CD14-positive monocyte (primary cell): ENCODE measurements at places on chromosomes 11 and 22.

DNA sequence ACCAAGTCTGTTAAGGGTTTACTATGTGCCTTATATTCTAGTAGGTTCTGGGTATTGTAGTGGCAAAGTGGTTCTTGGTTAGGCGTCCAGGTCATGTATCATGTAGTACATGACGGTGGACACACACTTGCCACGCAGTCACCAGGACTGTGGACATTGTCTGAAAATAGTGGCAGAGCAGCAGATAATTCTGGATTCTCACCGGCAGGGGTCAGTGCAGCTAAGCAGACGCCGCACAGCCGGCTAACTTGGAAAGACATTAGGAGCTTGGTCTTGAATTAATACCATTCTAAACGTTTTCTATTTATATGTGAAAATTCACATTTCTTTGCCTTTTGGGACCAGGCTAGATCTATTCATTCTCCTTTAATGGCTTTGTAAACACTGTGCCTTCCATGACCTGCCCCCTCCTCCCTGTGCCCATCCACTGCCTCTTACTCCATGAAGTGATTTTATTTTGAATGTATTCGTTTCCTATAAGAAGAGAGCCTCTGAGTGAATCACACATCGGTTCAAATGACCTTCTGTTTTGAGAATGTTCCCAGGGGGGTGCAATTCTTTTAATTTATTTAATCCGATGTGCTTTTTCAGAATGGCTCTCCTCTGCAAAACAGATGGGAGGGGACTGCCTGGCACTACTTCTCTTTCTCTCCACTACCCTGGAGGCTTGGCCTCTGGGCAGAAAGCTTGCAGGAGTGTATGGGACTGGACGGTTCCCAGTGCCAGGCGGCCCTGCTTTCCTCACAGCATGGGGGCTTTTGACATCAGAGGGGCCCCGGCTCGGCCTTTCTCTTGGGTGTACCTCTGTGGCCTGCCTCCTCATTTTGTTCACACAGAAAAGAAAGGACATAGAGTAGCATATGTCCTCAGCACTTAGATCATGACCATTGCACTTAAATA, 378.0 kb downstream of the NTM start:
- DNase-seq = peak; percentile 4

GRCh38 chr22:45009606-45010531, at the start of gene PHF21B:
TSS of gene PHF21B (minus strand) at chr22:45010005. CDS start at chr22:45009549, 456 bp downstream.
- no peak for DNase-seq

DNA sequence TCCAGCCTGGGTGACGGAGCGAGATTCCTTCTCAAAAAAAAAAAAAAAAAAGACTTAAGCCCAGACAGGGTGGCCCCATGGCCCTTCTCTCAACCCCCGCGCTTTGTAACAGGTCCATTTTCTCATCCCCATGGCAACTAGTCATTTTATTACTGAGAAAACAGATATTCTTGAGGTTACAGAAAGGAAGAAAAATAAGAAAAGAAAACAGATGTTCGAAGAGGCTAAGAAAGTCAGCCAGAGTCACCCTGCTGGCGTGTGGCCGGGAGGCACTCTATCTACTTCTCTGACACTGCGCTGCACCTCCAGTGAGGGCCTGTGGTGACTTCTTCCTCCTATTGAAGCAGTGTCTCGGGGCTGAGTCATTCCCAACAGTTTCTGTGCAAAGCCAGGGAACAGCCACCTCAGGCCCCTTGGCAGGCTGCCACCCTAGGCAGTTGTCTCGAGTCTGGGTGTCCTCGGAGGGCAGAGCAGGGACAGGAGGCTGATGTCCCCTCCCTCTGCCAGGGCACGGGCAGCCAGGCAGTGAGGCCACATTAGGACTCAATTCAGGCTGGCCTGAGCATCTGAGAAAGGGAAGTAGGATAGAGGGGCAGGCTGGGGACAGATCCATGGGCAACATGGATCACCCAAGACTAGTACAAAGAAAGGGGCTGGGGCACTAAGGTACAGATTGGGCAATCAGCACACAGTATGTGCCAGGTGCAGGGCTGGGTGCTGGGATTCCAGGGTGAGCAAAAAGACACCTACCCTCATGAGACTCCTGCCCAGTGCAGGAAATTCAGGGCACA, 16.4 kb upstream of the SYVN1 start:
- peak; percentile 99 for DNase-seq

GRCh38 chr22:18028817-18029527, 4.6 kb upstream of the MICAL3 start:
- no peak for DNase-seq

DNA sequence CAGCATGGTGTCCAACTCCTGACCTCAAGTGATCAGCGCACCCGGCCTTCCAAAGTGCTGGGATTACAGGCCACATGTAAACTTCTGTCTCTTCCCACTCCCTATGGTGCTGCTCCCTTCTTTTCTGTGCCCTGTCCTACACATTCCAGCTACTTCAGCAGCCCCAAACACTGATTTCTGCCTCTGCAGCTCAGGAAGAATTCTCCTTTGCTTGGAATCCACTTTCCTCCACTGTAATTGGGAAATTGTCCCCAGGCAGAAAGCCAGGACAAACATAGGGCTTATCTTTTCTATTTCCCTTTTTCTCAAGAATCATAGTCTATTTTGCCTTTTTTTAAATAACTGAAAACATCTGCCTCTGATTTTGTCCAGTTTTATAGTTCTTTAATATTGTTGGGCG, 21.3 kb upstream of the DRG1 start:
- no peak for DNase-seq

DNA sequence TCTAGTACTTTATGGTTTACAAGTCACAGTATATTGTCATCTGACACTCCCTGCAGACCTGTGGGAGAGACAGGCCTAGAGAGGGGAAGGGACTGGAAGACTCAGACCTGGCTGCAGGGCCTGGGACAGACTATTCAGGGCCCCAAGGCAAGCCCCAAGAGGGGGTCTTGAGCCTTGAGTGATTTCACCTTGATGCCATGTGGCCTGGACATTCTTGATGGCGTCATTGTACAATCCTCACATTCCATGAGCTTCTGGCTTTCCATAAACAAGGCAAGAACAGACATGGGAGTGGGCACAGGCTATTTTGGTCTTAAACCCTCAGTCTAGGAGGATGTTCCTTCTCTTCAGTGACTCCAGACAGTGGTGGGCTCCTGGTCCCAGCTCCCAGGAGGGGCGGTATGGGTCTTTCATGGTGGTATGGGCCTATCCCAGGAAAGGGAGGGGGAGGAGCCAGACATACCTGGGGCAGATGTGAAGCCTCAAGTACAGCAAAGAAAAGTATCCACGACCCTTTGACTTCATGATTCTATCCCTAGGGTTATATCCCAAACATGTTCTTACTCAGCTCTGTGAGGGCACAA, 1.8 kb upstream of the TBC1D10A start:
- DNase-seq = no peak

GRCh38 chr11:32428665-32429303, 6.6 kb downstream of the WT1 start:
- DNase-seq = no peak

GRCh38 chr22:38653741-38654140, 2.5 kb downstream of the FAM227A start:
- DNase-seq = no peak

DNA sequence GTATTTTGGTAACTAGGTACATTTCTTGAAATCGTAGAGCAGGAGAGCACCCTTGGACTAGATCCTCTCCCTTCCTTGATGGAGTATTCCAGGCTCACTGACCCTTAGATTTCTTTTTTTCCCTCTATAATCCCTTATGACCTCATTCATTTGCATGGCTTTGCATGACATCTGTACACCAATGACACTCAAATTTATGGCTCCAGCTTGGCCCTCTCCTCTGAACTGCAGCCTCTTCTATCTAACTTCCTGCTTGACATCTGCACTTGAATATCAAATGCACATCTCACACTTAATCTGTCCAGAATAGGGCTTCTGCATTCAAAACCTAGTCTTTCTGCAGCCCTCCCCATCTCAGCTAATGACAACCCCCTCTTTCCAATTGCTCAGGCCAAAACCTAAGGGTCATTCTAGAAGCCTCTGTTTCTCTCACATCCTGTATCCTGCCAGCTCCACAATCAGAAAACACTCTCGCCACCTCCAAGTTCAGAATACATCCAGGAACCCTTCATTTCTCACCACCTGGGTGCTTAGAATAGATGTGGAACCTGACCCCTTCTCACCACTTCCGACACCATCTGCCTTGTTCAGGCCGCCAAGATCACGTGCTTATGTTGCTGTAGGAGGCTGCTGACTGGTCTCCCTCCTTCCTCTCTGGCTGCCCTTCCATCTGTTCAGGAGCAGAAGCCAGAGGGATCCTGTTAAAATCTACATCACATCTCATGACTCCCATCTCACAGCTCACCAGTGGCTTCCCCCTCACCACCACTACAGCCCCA, 138.9 kb upstream of the MTNR1B start:
- DNase-seq = no peak

GRCh38 chr11:25159341-25159740, 662.5 kb downstream of the LUZP2 start:
- no peak for DNase-seq

DNA sequence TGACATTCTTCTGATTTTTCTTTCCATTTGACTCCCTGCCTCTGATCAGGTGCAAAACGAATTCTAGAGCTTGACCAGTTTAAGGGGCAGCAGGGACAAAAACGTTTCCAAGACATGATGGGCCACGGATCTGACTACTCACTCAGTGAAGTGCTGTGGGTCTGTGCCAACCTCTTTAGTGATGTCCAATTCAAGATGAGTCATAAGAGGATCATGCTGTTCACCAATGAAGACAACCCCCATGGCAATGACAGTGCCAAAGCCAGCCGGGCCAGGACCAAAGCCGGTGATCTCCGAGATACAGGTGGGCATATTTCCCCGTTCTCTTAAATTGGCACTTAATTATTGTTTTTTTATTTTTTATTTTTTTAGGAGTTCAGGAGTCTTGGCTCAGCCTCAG, 15.4 kb downstream of the XRCC6 start:
- no peak for DNase-seq

- no peak for DNase-seq
Measured at GRCh38 chr11:94739331-94739730, 28.8 kb upstream of the AMOTL1 start.

DNA sequence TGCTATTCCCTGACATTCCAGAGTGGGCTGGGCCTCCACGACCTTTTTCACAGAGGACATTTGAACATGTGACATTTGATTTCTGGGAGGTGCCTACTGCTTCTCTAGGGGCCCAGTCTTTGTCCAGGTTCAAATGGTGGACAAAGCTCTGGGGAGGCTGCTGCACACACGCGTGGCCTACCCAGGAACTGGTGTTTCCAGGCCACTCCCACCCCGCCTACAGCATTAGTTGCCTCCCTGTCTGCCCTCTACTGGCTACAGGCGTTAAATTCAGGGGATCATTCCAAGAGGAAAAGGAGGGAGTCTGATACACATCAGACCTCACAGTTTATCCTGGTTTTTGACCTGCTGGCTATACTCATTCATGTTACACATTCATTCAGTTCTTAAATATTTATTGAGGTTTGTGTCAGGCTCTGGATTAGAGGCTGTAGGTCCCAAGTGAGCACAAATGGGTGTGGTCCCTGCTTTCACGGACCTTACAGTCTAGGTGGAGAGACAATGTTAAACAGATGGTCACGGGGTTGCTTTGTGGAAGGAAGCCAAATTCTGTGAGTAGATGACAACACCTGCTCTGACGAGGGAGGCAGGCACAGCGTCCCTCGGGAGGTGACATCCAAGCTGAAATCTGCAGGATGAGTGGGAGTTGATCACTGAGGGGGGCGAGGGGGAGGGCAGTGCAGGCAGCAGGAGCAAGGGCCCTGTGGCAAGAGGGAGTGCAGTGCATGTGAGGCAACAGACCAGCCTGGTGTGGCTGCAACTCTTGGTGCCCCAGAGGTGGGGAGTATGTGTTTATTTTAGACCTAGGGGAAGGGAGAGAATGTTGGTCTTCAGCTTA, 11.8 kb downstream of the TUB start:
- no peak for DNase-seq

GRCh38 chr11:69888483-69889181, 69.4 kb upstream of the FGF3 start:
- peak; percentile 28 for DNase-seq

DNA sequence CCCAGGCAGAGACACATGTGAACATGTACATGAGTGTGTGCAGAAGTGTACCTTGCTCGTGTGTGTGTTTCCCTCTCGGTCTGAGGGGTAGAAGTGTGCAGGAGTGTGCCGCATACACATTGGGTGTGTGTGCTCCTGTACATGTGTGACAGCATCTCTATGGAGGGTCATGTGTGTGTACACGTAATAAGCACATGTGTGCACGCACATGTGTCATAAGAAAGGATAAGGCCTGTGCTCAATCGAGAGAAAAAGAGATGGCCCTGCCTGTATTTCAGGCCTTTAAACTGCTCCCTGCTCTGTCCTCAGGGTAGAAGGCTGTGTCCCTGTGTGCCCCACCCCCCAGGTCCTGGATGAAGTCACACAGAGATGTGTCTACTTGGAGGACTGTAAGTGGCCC, 61.8 kb downstream of the OTOG start:
- DNase-seq = no peak

- no peak for DNase-seq
Measured at GRCh38 chr11:64564947-64565889, 25.8 kb upstream of the SLC22A12 start.

DNA sequence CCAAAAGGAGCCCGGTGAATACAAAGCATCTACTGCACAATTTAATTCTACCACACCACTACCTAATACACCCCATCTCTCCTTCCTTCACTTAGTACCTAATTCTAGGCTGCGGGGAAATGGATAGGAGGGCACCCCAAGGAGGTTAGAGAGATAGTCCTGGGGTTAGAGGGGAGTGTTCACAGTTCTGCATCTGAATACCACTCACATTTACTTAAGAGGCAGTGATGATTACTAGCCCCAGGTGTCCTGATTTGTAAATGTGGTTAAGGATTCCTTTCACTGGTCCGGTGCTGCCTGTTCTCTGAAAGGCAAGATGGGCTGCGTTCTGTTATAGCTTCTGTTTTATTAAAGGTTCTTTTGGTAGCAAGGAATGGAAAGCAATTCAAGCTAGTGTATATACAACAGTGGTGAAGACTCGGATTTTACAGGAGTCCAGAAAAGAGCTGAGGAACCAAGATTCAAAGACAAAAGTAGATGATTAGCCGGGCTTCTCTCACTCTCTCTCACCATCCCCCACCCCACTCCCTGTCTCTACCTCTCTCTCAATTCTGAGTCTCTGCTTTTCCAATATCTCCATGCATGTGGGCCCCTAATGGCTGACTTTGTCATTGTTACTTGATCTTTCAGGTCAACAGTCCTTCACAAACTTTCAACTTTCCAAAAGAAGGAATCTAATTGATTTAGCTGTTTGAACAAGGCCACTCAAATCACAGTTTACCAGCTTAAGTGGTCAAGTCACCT, 8.7 kb upstream of the KCNA4 start:
- no peak for DNase-seq

- peak; percentile 64 for DNase-seq
Measured at GRCh38 chr11:13238879-13239514, 38.6 kb upstream of the BMAL1 start.

GRCh38 chr22:21688706-21689381, 23.0 kb downstream of the PPIL2 start:
- DNase-seq = no peak
